ENCODE measurements at places on chromosomes 12 and 14.

DNA sequence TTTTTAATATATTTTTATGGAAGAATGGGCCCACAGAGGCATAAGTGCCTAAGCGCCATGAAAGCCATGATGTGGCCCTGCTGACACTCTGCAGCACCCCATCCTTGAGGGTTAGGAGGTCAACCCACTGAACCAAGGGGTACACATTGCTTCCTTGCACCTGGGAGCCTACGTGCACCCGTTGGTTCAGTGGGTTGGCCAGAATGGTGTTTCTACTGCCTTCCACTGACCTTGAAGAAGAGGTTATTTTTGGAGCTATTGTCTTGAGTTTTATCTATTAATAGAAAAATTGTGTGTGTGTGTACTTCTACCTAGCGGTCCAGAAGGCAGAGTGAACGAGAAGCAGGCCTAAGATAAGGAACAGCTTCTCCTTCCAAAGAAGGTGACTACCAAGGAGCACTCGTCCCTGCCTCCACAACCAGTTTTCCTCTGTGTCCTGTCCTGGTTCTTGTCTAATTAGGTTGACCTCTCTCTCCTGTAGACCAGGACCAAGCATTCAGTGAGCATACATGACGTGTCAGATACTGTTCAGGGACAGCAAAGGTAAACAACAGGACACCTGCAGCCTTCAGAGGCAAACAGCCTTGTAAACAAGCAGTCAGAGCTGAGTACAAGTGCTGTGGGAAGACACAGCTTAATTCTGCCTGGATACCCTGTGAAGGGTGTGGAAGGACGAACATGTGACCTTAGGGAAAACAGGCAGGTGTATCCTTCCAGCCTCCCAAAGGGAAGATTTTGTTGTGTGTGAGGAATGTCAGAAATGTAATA is 30.4 kb upstream of the PLEK2 start:
- DNase-seq, result no peak

GRCh38 chr12:124753228-124753591 is 110.5 kb downstream of the SCARB1 start:
- no peak for DNase-seq

GRCh38 chr12:124740691-124741137 is 123.0 kb downstream of the SCARB1 start:
- no peak for DNase-seq

DNA sequence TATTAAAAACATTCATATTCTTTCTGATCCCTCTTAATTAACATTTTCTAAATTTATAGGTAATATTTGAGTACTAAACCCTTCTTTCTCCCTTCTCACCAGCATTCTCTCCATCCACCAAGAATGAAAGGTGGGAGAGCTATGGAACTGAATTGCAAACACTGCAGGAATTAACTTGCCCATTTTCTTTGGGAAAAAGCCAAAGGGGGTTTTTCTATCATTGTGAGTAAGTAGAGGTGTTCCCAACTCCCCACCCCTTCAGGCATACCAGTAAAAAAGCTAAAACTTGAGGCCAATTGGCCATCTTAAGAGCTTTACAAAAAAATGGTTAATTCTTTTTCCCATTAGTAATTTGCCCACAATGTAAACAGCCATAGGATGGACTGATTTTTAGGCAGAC is 23.7 kb downstream of the PCNX1 start:
- no peak for DNase-seq

DNA sequence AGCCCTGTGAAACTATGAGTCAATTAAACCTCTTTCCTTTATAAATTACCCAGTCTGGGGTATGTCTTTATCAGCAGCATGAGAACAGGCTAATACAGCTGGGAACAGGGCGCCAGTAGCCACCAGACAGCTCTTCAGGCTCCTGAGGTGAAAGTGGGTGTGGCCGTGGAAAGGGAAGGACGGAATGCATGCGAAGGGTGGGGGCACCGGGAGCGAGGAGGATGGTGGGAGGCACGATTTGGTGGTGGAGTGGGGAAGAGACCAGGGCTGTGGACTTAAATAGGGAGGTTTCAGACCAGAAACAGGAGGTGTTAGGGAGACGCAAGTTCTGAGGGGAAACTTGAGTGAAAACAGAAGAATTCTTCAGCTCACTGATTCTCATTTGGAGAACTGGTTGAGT is 44.1 kb upstream of the CHST11 start:
- DNase-seq, result no peak

DNA sequence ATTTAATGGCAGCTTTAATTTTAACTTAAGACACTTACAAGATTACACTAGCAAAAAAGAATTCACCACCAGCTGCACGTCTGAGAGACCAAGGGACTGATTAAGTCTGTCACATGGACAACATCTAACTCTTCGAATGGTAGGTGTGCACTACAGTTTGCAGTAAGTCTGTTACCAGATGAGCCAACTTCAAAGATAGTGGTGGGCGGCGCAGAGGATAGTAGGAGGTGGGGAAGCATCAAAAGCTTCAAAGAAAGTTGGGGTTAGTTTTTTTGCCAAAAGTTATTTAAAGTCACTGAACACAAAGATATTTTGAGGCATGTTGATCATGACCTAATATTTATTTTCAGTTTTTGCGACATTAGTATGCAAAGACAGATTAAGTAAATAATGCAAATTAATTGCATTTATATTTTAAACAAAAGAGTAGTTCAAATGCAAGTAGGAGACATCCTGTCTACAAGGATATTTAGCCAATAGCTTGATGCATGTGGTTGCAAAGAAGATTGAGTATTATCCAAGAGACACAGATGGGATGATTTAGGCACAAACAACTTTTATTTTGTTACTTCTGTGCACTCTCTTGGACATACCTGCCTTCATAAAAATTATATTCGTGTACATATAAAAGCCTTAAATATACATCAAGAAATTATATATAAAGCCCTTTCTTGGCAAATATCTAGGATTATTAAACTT is 327.7 kb downstream of the BMP4 start:
- DNase-seq, result no peak
